ENCODE measurements at places on chromosomes 5 and 9.

GRCh38 chr5:102638316-102638715 is 116.8 kb upstream of the PAM start:
- no peak for DNase-seq

- no peak for DNase-seq
These were observed 154.9 kb upstream of the DAPK1 start for GRCh38 chr9:87342743-87343142.

- DNase-seq: no peak
These were observed 182.7 kb downstream of the NR3C1 start for GRCh38 chr5:143220748-143221251.

- DNase-seq: no peak
These were observed 53.2 kb downstream of the HRH2 start for GRCh38 chr5:175711031-175711430.

DNA sequence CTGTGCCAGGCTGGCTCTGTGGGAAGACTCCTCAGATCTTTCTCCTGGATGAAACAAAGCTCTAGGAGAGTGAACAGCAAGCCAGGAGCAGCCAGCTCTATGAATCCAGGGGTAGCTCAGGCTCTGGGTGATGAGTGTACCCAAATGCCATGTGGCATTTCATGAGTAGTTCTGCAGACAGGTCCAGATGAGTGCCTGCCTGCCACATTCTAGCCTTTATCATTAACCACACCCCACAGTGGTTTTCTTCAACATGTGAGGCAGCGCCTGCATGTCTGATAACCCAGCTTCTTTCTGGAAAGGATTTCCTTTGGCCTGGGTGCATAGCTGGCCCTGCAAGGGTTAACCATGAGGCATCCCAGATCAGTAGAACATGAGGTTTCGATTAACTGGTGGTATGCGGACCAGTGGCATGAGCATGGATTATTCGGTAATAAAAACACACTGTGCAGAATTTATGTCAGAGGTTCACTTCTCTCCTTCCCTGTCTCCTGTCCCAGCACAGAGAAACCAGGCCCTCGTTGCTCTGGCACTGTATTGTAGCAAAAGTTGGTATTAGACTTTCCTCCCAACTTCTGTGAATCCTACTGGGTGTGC is 381.9 kb upstream of the ZNF462 start:
- DNase-seq: no peak

GRCh38 chr5:33824516-33825195 is 67.1 kb downstream of the ADAMTS12 start:
- DNase-seq: no peak

- DNase-seq: peak; percentile 80
These were observed 10.2 kb downstream of the HAND1 start for GRCh38 chr5:154467655-154468354.

- DNase-seq: no peak
These were observed 154.3 kb downstream of the PIP5K1B start for GRCh38 chr9:68859347-68859746.

DNA sequence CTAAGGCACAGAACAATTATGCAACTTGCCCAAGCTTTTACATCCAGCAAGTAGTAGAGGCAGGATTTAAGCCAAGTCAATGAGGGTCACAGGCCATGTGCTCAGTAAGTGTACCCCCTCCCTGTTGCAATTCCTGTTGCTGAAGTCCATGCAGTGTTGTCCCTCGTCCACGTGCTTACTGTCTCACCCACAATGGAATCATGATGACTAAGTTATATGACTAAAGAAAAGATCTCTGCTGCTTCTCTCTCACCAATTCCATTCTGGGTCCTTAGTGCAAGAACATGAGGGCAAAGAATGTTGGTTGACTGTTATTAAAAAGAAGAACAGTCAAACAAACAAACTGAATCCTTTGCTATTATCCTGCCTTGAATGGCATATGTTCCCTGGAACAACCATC is 233.6 kb upstream of the SLC24A2 start:
- DNase-seq: no peak

DNA sequence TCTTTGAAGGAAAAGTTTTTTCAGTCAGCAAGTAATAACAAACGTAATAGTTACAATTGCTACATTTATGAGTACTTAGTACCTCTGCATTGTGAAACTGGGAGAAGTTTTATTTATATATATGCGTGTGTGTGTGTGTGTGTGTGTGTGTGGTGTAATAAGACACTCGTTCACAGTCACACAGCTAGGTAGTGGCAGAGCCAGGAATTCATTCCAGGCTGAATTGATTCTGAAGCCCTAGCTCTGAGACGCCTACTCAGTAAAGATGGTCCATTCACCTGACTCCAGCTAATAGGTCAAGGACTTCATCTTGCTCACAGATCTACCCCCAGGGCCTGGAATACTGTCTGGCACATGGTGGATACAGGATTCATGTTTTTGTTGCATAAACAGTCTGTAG is 13.6 kb upstream of the CAST start:
- no peak for DNase-seq

- DNase-seq: no peak
These were observed 391.5 kb downstream of the HTR1A start for GRCh38 chr5:63570752-63571151.

DNA sequence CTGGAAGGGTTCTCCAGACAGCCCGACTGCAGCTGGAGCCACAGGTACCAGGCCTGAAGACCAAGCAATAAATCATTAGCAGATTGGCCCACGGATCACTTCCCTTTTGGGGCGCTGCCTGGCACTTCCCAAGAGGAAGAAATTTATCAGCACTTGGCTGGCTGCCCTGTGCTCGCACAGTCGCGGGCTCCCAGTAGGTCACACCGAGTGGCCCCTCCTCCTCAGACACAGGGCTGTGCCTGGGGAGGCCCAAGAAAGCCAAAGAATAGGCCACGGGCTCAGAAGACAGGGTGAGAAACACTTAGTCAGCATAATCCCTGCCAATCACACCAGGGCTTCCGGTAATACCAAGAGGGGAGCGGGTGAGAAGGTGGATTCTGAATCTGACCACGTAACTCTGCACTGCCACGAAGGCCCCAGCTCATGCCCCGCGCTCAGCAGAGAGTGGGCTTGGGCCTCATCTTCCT is 115.7 kb upstream of the MSX2 start:
- no peak for DNase-seq

DNA sequence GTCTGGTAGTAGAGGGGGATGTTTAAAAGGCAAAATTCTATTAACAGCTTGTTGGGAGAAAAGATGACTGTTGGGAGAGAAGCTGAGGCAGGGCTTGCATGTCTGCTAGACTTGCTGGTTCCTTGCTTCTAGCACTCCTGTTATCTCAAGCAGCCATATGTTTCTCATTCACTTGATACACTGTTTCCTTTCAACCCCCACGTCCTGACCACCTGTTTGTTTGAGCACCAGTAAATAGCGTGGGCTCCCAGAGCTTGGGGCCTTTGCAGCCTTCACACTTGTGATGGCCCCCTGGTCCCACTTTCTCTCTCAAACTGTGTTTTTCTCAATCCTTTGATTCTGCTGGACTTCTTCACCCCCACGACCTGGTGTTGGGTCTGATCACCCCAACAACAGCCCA is 111.7 kb upstream of the TMEM161B start:
- DNase-seq: no peak

DNA sequence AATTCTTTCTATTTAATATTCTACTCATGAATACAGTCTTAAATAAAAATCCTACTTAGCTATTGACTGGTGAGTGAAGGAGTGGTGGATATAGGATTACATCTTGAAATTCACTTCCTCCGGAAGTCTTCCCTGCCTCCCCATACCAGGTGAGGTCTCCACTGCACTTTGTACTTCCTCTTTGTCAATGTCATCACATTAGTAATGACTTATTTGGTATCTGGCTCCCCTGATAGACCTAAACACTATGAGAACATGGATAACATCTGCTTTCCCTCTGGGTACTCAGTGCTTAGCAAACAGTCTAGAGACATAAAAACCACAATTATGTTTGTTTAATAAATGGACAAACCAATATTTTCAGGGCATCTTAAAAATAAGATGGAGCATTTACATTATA is 532.1 kb downstream of the PDE4D start:
- no peak for DNase-seq

DNA sequence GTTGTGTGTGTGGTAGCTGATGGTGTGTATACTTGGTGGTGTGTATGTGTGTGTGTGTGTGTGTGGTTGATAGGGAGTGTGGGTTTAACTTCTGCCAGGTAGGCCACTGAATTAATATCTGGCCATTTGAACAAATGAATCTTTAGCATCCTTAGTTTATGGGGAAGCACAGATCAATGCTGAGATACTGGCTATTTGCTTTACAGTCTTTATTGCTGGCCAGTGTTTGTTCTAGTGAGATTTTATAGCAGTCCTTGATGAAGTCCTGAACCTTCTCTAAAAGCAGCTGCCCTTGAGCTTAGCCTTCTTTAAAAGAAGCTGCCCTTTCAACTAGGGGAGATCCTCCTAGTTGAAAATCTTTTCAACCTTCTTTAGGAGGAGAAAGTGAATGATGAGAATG is 69.3 kb downstream of the MACIR start:
- DNase-seq: no peak

DNA sequence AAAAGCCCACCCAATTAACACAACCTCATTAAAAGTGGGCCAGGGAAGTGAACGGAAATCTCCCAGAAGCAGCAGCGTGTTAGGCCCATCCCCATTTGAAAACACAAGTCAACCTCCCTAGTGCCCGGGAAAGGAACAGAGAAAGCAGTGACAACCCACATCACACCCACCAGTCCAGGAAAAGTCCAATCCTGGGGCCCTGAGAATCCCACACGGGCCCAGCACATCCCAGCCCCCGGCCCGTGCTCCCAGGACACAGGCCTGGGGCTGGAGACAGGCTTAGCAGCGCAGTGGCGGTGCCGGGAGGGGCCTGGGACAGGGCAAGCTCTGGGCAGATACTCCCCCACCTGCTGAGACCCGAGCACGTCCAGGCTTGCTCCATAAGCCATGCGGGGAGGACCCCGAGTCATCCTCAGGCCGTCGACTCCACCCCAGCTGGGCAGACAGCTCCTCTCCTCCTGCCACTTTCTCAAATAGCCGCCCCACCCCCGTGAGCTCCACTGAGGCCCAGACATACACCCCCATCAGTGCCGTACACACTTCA is 101.0 kb downstream of the KCNT1 start:
- no peak for DNase-seq

DNA sequence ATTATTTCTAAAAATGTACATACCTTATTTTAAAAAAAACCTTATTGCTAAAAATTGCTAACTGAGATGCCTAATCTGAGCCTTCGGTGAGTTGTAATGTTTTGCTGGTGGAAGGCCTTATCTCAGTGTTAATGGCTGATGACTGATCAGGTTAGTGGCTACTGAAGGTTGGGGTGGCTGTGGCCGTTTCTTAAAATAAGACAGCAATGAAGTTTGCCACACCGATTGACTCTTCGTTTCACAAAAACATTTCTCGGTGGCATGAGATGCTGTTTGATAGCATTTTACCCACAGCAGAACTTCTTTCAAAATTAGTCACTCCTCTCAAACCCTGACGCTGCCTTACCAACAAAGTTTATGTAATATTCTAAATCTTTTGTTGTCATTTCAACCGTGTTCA is 14.7 kb downstream of the CENPK start:
- DNase-seq: no peak

Data from activated naive CD4-positive, alpha-beta T cell (primary cell).